CD4-positive, CD25-positive, alpha-beta regulatory T cell (primary cell): ENCODE measurements at places on chromosomes 12 and 14. TPM values are rescaled to one million over a fixed set of nuclear protein-coding genes. Genes with fewer than 3 reads are reported as not detected.

Gene TMEM119
- total RNA-seq: 5.9 TPM

Gene CACNB3
- 9.1 TPM for total RNA-seq

Gene FAM181A
- not detected for total RNA-seq

Gene RAB35
- 85.5 TPM for total RNA-seq

Gene NRDE2
- total RNA-seq: 25.4 TPM

Gene ARHGDIB
- total RNA-seq: 1,263 TPM

Gene TAS2R42
- not detected for total RNA-seq

Gene IL22
- not detected for total RNA-seq

Gene PIWIL1
- total RNA-seq: not detected

Gene BDKRB1
- total RNA-seq: not detected

Gene PARP11
- total RNA-seq: 16.1 TPM

Gene KRT74
- not detected for total RNA-seq

Gene NACA
- 920 TPM for total RNA-seq

Gene FGD4
- 0.67 TPM for total RNA-seq

Gene SLIRP
- 34.0 TPM for total RNA-seq

Gene SERPINA5
- total RNA-seq: not detected

Gene DNAJC22
- total RNA-seq: not detected

Gene LTBP2
- 0.54 TPM for total RNA-seq

Gene KERA
- total RNA-seq: not detected

Gene TRIP11
- 55.9 TPM for total RNA-seq

Gene PMEL
- 0.69 TPM for total RNA-seq

Gene EPS8
- 1.4 TPM for total RNA-seq

Gene POTEG
- total RNA-seq: not detected

Gene CFAP54
- total RNA-seq: 0.27 TPM

Gene LYZ
- 1.0 TPM for total RNA-seq

Gene POTEM
- not detected for total RNA-seq

Gene CLEC1B
- total RNA-seq: 2.6 TPM

Gene RBMS2
- total RNA-seq: 3.1 TPM

Gene RTN1
- total RNA-seq: 0.42 TPM

Gene TPPP2
- not detected for total RNA-seq

Gene CCDC196
- total RNA-seq: not detected

Gene LRCOL1
- total RNA-seq: not detected

Gene NANOG
- total RNA-seq: not detected

Gene RD3L
- total RNA-seq: not detected
